ENCODE measurements at places on chromosomes 2 and 18.

DNA sequence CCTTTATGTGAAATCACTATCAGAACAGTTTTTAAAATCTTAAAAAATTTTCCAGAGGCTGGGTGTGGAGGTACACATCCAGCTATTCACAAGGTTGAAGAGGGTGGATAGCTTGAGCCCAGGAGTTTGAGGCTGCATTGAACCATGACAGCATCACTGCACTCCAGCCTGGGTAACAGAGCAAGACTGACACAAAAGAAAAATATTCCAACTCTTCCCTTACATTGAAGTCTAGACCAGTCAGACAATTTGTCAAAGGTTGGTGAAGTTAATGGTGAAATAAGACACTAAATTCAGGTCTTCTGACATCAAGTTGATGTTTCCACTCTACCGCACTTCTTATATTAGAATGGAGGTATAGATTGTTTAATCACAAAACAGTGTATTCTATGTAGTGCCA is 52.8 kb downstream of the HYCC2 start:
- no peak for DNase-seq

DNA sequence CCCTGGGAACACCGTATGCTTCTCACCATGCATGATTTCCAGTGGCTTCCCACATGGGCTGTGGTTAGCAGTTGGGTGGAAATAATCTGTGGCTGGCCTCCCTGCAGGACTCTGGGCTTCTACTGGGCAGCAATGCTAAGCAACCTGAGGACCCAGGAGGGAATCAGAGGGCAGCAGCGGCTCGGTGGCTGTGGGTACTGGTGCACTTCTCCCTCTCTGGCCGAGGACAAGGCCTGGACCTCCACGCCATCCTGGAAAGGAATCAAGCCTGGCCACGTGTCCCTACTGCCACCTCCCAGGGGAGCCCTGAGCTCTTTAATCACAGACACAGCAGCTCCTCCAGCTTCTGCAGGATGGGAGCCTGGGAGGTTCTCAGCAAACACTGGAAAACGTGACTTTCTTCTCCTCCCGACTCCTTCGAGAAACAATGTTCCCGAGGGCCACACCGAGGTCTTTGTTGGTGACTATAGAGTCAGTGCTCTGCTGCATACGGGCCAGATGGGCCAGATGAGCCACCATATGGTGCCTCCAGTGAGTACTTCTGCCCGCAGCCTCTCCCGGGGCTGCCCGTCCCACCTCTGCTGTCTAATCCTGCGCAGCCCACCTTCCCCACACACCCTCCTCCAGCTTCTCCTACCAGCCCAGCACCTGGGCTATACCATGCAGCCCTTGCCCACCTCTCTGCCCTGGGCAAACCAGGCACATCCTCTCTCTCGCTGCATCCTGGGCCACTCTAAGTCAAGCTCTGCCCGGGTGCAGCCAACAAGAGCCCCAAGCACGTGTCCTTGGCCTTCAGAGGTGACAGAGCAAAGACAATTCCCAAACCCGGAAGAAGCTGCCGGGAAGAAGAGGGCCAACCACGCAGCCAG is 42.8 kb upstream of the OTOS start:
- DNase-seq, result peak; percentile 65

GRCh38 chr2:178265851-178266250 is 71.5 kb downstream of the OSBPL6 start:
- no peak for DNase-seq

- no peak for DNase-seq
These were observed 160.8 kb downstream of the PMAIP1 start for GRCh38 chr18:60060578-60060977.

- DNase-seq, result peak; percentile 14
These were observed 5.3 kb upstream of the NEU4 start for GRCh38 chr2:241803387-241804325.

Measured in DMS 273 treated with DMSO at 0.1 percent for 48 hours (cell line).